ENCODE measurements at places on chromosomes 7 and 10.

DNA sequence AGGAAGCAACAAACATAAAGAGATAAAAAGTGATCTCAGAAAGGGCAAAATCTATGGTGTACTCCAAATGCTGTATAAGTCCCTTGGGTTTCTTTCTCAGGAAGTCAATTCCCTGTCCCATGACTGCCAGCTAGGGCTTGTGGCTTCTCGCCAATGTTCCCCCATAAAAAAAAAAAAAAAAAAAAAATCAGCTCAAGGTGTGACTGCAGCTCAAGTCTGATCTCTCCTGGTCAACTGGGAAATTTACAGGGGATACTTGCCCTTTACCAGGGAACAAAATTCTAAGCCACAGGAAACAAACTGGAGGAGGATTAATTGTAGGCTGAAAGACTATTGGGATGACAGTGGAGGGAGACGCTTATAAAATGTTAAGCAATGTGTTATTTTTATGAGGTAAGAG lies 76.0 kb downstream of the PCGF5 start:
- DNase-seq, result no peak

DNA sequence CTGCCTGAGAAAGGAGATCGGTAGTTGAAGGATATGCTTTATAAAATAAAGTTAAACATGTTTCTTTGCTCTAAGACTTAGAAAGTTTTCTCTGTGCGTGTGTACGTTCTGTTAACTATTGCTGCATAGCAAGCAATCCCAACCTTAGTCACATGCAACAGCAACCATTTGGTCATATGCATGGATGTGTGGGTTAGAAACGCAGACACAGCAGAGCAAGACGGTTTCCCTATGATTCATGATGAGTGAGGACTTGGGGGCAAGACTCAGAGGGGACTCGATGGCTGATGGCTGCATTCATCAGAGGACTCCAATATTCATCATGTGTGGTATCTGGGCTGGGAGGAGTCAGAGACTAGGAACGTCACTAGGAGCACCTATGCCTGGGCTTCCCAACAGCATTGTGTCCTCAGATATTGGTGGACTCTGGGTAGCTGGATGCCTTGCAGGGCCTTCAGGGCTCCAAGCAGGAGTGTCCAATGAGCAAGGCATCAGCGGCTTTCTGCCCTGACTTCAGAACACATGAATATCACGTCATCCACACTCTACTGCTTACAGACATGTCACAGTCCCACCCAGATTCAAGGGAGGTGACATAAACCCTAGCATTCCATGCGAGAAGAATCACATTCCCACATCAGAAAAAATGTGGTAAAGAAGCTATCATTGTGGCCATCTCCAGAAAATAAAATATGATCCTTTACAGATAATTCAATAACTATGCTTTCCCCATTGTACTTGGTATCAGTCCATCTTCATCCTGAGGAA lies 731.2 kb downstream of the TNS3 start:
- no peak for DNase-seq

GRCh38 chr7:49522111-49522510 lies 251.3 kb upstream of the VWC2 start:
- no peak for DNase-seq

- no peak for DNase-seq
Observed at GRCh38 chr10:24596217-24596930, 127.3 kb downstream of the ARHGAP21 start.

All from foreskin keratinocyte (primary cell).